Activated naive CD8-positive, alpha-beta T cell treated with anti-CD3 and anti-CD28 coated beads, Interleukin-2, amount 50 U/mL, for 24 hours (primary cell): ENCODE measurements at places on chromosomes 12 and 14.

- DNase-seq, result no peak
- H3K27me3 ChIP-seq, result peaks cover 11% of the 10 kb centered on the region
- H3K4me1 ChIP-seq, result no peaks in the 10 kb centered on the region
- no peaks in the 10 kb centered on the region for H3K36me3 ChIP-seq
- no peak overlapping the region for H3K27ac ChIP-seq
These were observed 232.9 kb downstream of the ATP23 start for GRCh38 chr12:58174316-58174715.

GRCh38 chr12:14394317-14395073, 29.0 kb downstream of the ATF7IP start:
- H3K27ac ChIP-seq, result peak overlapping the region; percentile 85
- H3K4me1 ChIP-seq, result peaks cover 90% of the 10 kb centered on the region
- H3K27me3 ChIP-seq, result no peaks in the 10 kb centered on the region
- peak overlapping the region; percentile 78 for H3K4me3 ChIP-seq
- peaks cover 47% of the 10 kb centered on the region for H3K36me3 ChIP-seq

- H3K27me3 ChIP-seq, result peaks cover 3% of the 10 kb centered on the region
- no peaks in the 10 kb centered on the region for H3K4me1 ChIP-seq
- no peak overlapping the region for H3K27ac ChIP-seq
- no peak overlapping the region for H3K4me3 ChIP-seq
These were observed 30.7 kb upstream of the EPS8 start for GRCh38 chr12:15819644-15820437.

DNA sequence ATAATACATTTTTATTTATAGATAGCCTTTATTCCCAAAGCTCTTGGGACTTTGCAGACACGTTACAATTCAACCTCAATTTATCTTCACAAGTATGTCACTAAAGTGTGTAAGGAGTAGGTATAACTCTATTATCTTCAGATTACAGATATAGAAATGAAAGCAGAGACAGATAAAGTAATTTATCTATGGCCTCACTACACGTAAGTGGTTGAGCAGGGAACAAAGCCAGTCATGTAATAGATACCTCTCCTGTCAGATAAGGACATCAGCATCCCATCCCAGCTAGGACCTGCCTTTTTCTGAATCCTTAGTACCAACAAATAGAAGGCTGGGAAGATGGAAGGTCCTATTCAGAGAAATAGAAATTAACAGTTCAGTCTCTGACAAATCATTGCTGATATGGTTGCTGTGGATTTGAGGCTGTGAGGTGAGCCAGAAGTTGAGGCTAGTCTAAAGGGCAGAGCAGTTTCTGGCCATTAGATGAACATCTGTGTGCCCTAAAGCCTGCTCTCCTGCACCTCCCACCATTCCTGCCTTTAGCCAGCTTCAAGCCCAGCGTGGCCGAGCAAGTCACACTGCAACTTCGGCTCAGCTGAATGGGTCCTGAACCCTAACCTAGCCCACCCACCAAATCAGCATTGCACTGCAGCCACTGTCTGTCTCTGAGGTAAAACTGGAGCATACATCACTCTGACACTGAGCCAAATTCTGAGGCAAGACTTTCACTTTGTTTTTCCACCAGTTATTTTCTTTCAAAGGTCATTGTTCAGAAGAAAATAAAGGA, 71.1 kb upstream of the PLEKHA5 start:
- no peaks in the 10 kb centered on the region for H3K36me3 ChIP-seq
- peaks cover 2% of the 10 kb centered on the region for H3K27me3 ChIP-seq
- no peak overlapping the region for H3K4me3 ChIP-seq
- no peaks in the 10 kb centered on the region for H3K4me1 ChIP-seq
- no peak for DNase-seq

- no peaks in the 10 kb centered on the region for H3K36me3 ChIP-seq
- no peak overlapping the region for H3K4me3 ChIP-seq
- DNase-seq, result no peak
- H3K27me3 ChIP-seq, result no peaks in the 10 kb centered on the region
These were observed 415.6 kb downstream of the MDGA2 start for GRCh38 chr14:47259796-47260195.

DNA sequence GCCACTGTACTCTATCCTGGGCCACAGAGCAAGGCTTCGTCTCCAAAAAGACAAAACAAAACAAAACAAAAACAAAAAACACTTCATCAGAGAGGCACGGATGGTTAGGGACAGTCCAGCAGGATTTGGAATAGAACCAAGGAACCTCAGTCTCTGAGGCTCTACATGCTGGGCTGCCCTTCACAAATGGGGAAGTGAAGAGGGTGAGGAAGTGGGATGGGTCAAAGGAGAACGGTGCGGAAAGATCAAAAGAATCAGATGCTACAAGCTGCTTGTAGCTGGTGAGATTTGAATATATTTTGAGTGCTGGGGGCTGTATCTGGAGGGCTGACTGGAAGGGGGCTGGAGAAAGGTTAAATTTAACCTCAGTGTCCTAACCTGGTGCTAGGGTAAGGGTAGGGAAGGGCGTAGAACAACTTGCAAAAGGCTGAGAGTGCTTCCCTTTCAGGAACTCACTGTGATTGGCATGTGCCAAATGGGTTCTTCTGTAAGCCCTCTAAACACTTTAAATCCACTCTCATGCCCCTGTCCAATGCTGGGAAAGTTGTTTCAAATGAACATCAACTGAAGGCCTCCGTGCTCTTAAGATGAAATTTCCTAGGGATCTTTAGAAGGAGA, 4.6 kb downstream of the FOXJ2 start:
- H3K27me3 ChIP-seq, result no peaks in the 10 kb centered on the region
- H3K36me3 ChIP-seq, result peaks cover 17% of the 10 kb centered on the region
- H3K4me3 ChIP-seq, result peak overlapping the region; percentile 0
- H3K4me1 ChIP-seq, result peaks cover 61% of the 10 kb centered on the region

GRCh38 chr12:125503128-125503527, 437.9 kb downstream of the AACS start:
- no peak overlapping the region for H3K27ac ChIP-seq
- no peak for DNase-seq
- H3K36me3 ChIP-seq, result no peaks in the 10 kb centered on the region
- no peaks in the 10 kb centered on the region for H3K27me3 ChIP-seq
- H3K4me3 ChIP-seq, result no peak overlapping the region

- H3K4me3 ChIP-seq, result no peak overlapping the region
- peaks cover 3% of the 10 kb centered on the region for H3K4me1 ChIP-seq
- no peak overlapping the region for H3K27ac ChIP-seq
- H3K27me3 ChIP-seq, result peaks cover 6% of the 10 kb centered on the region
These were observed 220.7 kb upstream of the EGLN3 start for GRCh38 chr14:34171431-34172172.

- no peak overlapping the region for H3K4me3 ChIP-seq
- no peak overlapping the region for H3K27ac ChIP-seq
- peaks cover 2% of the 10 kb centered on the region for H3K36me3 ChIP-seq
- H3K27me3 ChIP-seq, result peaks cover 5% of the 10 kb centered on the region
- no peak for DNase-seq
These were observed 2.2 kb downstream of the DTX3 start for GRCh38 chr12:57606821-57607220.

DNA sequence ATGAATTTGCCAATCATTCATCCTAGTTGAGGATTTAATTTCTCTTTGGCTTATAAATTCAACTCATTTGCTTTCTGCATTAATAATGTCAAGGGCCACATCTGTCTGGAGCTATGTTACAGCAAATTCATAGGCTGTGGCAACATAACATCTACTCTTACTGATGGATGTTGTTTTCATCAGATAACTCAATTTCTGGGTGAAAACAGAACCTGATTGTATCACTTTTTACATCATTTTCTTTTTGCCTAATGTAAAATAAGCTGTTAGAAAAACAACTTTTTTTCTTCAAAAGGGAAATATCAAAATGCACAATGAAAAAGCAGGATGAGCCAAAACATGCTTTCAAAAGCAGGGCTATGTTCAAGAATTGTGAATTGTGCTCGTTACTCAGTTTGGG, 73.3 kb downstream of the HELB start:
- H3K36me3 ChIP-seq, result peaks cover 4% of the 10 kb centered on the region
- H3K4me1 ChIP-seq, result no peaks in the 10 kb centered on the region
- no peaks in the 10 kb centered on the region for H3K27me3 ChIP-seq
- H3K27ac ChIP-seq, result no peak overlapping the region

GRCh38 chr14:59422069-59422881, 42.9 kb downstream of the GPR135 start:
- no peak overlapping the region for H3K27ac ChIP-seq
- DNase-seq, result no peak
- no peaks in the 10 kb centered on the region for H3K27me3 ChIP-seq
- H3K4me3 ChIP-seq, result no peak overlapping the region
- no peaks in the 10 kb centered on the region for H3K36me3 ChIP-seq

DNA sequence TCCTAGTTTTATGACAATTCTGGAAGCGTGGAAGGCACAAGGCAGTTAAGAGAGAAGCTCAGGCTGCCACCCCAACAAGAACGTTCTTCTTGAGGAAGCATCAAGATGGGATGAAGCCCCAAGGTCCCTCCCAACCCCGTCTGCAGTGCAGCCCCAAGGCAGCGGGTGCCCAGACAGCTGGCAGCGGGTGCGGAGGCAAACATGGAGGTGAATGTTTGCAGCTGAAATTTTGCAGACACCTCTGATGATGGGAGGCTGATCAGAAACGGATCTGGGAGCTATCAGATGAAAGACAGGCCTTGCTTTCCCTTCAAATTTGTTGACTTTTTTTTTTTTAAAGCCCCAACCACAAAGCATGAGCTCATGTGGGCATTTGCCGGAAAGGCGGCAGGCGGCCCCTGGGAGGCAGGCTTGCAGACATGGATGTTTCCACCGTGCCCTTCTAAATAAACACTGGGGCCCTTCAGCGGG, 230.7 kb upstream of the RTL1 start:
- no peak overlapping the region for H3K27ac ChIP-seq
- DNase-seq, result no peak
- H3K27me3 ChIP-seq, result peaks cover 14% of the 10 kb centered on the region
- no peaks in the 10 kb centered on the region for H3K36me3 ChIP-seq
- peaks cover 3% of the 10 kb centered on the region for H3K4me1 ChIP-seq

DNA sequence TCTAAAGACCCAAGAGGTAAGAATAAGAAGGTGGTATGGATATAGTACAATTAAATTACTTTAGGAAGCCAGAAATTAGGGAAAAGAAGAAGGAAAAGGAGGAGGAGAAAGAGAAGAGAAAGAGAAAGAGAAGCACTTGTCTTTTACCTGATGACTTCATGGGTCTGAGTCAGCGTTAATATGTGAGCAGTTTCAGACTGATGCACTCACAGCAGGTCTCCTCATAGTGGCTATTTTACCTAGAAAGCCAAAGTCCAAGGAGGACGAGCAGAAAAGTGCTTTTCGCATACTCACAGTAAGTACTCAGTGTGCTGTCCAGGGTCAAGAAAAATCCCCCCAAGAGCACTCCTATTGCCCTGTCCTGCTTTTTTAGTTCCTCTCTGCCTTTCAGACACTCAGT, 222.1 kb downstream of the C12orf42 start:
- H3K4me1 ChIP-seq, result peaks cover 15% of the 10 kb centered on the region
- H3K27ac ChIP-seq, result no peak overlapping the region
- H3K27me3 ChIP-seq, result no peaks in the 10 kb centered on the region
- no peaks in the 10 kb centered on the region for H3K36me3 ChIP-seq
- no peak for DNase-seq

- no peak for DNase-seq
- H3K27ac ChIP-seq, result no peak overlapping the region
- H3K4me3 ChIP-seq, result no peak overlapping the region
- H3K36me3 ChIP-seq, result no peaks in the 10 kb centered on the region
- peaks cover 86% of the 10 kb centered on the region for H3K27me3 ChIP-seq
- H3K4me1 ChIP-seq, result peaks cover 12% of the 10 kb centered on the region
These were observed 9.6 kb downstream of the SIX1 start for GRCh38 chr14:60639674-60640073.

DNA sequence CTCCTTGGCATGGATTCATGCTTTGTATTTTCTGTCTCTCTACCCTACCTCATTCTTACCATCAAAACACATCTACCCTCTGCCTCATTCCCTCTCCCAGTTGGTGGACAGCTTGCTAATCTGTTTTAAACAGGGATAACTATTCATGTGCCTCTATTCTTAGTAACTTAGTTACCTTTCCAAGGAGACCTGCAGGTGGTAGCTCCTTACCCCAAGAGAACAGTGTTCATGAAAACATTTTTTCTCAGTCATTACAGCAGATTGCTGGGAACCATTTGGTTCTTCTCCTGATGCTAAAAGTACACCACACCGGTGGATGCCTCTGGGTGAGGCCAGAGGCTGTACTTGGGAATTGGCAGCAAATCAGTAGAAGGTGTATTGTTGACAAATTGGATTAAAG, 73.0 kb downstream of the CMKLR1 start:
- DNase-seq, result no peak
- H3K36me3 ChIP-seq, result no peaks in the 10 kb centered on the region
- H3K27ac ChIP-seq, result no peak overlapping the region
- H3K27me3 ChIP-seq, result peaks cover 2% of the 10 kb centered on the region
- H3K4me3 ChIP-seq, result no peak overlapping the region
- H3K4me1 ChIP-seq, result no peaks in the 10 kb centered on the region

GRCh38 chr14:100330388-100330931, 7.3 kb downstream of the SLC25A47 start:
- DNase-seq, result no peak
- no peak overlapping the region for H3K27ac ChIP-seq
- H3K4me1 ChIP-seq, result no peaks in the 10 kb centered on the region
- H3K36me3 ChIP-seq, result peaks cover 20% of the 10 kb centered on the region

DNA sequence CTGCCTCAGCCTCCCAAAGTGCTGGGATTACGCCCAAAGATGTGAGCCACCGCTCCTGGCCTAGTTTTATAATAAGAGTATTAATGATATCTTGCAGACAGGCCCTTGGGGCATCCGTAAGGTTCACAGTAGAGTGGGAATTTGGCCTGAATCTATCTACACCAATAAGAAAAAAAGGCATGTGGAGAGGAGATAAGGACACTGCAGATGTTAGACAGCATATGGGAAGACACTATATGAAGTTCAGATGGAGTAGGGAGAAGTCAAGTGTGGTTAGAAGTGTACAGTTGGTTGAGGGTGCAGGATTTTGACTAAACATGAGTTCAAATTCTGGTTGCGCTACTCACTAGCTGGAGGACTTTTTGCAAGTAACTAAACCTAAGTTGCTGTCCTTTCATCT, 8.5 kb upstream of the TTC8 start:
- DNase-seq, result no peak
- peaks cover 9% of the 10 kb centered on the region for H3K27me3 ChIP-seq
- H3K4me1 ChIP-seq, result no peaks in the 10 kb centered on the region
- H3K4me3 ChIP-seq, result no peak overlapping the region
- no peaks in the 10 kb centered on the region for H3K36me3 ChIP-seq
- no peak overlapping the region for H3K27ac ChIP-seq

DNA sequence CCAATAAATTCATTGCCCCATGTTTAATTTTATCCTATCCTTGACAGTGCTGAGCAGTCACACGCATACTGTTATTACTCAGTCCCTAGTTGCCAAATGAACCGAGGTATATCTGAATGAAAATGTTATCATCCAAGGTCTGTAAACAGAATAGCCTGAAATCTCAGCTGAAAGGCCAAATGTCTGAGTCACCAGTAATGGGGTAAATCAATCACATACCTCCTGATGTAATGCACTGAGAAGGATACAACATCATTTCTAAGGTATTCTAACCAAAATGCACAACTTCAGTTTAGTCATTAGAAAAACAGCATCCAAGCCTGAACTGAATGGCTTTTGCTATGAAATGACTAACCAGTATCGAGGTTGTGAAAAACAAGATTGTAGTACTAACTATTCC, 228.6 kb downstream of the DPF3 start:
- DNase-seq, result no peak
- peaks cover 6% of the 10 kb centered on the region for H3K36me3 ChIP-seq
- H3K4me3 ChIP-seq, result no peak overlapping the region

- H3K4me3 ChIP-seq, result no peak overlapping the region
- no peaks in the 10 kb centered on the region for H3K36me3 ChIP-seq
- no peak for DNase-seq
- no peak overlapping the region for H3K27ac ChIP-seq
These were observed 9.0 kb downstream of the FLVCR2 start for GRCh38 chr14:75587388-75587787.
